ENCODE measurements at places on chromosomes 6 and 20.

- no peak for DNase-seq
Measured at GRCh38 chr6:56505512-56506260, 137.0 kb downstream of the DST start.

DNA sequence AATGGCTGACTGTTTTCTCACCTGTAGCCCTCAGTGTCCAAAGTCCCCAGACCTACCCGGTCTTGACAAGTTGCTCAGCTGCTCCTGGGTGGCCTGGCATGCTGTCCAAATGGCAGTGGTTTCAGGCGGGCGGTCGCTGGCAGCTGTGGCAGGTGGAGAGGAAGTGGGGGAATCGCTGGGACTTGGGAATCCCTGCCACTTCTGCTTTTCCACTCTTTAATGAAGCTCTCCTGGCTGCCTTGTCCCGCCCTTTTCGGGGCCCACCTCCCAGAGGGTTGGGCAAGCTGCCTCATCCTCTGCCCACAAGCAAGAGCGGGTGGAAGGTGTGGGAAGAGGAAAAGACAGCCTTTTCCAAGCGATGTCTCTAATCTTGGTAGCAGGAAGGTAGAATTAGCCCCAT lies at the start of gene OCSTAMP:
TSS of gene OCSTAMP (minus strand) at position 194 of the 400 bp plus-strand sequence. CDS start at position 100, 94 bp downstream.
- DNase-seq: no peak

GRCh38 chr6:168232528-168232927 lies 87.0 kb downstream of the DACT2 start:
- no peak for DNase-seq

GRCh38 chr6:15841937-15842726 lies 179.3 kb upstream of the DTNBP1 start:
- DNase-seq: no peak

DNA sequence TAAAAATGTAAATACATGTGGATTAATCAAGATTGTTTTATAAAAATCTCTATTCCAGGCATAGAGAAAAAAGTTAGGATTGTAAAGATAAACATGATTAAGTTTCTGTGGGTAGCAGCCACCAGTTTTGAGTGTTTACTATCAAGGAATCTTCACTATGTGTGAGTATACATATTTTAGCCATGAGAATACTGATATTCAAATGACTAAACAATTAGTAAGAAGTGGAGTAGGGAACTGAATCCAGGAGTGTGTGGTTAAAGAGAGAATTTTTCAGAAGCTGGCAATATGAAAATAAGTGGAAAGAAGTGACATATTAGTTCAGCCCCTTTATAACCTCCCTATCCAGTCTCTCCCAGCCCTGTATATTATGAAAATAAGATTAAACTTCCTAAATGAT lies 10.3 kb downstream of the ELOVL2 start:
- no peak for DNase-seq

DNA sequence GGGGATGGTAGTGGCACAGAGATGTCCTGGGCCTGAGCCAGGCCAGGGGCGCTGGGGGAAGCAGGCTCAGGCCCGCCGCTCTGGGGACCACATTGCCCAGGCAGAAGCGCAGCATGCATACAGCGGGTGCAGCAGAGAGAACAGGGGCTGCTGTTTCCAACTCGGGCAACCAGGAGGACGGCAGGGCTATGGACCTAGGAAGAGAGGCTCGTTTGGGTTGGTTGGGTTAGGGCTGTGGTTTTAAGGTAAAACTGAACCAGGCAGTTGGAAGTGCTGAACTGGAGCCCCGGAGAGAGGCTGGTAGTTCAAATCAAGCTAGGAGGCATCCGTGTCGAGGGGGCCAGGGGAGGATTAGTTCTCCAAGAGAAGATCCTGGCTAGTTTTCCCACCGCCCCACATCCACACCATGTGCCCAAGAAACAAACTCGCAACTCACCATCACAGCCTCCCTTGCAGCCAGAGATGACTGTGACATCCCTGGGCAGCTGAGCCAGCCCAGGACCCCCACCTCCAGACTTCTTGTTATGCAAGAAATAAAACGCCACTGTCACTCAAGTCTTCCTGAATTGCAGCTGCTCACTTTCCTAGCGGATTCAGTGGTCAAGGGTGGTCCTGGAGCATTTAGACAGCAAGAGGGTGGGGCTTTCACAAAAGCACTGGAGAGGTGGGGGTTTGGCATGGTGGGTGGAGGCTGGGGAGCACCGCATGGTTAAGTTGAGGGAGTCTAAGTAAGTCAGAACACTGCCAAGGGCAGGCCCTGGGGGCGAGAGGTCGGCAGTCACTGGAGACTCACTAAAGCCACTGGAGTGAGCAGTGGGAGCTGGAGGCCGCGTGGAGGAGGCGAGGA lies 161.2 kb downstream of the GRM4 start:
- no peak for DNase-seq

DNA sequence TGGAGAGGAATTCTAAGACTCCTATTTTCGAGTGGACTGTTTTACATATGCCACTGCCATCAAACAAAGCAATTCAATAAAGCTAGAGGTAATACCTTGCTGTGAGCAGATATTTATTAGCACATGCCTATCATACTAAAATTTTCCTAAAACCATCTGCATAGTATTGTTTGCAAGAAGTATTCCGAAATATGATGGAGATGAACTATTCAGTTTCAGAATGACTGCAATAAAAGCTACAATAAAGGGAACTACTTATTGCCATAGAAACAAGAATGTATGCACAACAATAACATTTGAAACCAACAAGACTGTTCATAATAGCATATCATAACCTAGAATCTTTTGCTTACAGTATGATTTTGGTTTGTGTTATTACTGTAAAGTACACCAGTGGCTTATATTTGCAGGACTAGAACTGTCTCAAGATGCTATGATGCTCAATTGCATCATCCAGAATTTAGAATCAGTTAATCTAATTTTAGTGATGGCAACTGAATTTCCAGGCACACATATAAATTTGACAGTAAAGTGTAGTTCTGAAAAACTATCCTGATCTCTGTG lies 144.3 kb downstream of the GRIK2 start:
- no peak for DNase-seq

- no peak for DNase-seq
Measured at GRCh38 chr6:107196152-107196551, 80.8 kb upstream of the BEND3 start.

GRCh38 chr6:1849691-1850090 lies 240.0 kb downstream of the FOXC1 start:
- DNase-seq: no peak

DNA sequence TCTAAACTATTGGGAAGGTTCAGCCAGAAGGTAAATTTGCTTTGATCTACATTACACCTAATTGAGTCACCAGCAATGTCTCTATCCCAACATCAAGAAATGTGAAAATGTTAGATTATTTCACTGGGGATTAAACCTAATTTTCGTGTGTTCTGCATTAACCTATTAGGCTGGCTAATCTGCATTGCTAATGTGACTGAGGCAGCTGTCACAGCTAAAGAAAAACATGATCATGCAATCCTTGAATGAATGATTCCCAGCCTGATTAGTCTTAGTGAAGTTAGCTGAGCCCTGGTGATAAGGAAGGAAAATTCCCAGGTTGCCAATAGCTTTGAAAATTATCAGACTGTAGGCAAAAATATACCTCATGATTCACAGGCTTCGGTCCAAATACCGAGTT lies 135.3 kb downstream of the LINC00237 start:
- DNase-seq: no peak

DNA sequence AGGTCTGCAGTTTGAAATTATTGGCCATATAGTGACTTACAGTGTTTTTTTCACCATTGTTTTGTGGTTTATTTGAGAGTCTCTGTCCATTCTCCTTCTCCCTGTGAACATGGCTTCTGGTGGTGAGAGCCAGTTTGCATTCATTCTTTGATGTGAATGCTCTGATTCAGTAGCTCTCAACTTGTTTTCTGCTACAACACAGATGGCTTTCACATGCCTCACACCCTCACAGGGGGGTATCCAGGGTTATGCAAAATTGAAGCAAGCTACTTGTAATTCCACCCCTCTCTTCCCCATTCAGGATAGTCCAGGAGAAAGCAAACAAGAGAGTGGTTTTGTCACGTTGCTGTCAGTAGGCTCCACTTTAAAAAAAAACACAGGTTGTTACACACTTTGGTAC lies 55.6 kb downstream of the SLX4IP start:
- no peak for DNase-seq

- no peak for DNase-seq
Measured at GRCh38 chr20:8104252-8104651, 27.8 kb upstream of the PLCB1 start.

GRCh38 chr6:121160276-121160675 lies 174.0 kb downstream of the TBC1D32 start:
- DNase-seq: no peak

DNA sequence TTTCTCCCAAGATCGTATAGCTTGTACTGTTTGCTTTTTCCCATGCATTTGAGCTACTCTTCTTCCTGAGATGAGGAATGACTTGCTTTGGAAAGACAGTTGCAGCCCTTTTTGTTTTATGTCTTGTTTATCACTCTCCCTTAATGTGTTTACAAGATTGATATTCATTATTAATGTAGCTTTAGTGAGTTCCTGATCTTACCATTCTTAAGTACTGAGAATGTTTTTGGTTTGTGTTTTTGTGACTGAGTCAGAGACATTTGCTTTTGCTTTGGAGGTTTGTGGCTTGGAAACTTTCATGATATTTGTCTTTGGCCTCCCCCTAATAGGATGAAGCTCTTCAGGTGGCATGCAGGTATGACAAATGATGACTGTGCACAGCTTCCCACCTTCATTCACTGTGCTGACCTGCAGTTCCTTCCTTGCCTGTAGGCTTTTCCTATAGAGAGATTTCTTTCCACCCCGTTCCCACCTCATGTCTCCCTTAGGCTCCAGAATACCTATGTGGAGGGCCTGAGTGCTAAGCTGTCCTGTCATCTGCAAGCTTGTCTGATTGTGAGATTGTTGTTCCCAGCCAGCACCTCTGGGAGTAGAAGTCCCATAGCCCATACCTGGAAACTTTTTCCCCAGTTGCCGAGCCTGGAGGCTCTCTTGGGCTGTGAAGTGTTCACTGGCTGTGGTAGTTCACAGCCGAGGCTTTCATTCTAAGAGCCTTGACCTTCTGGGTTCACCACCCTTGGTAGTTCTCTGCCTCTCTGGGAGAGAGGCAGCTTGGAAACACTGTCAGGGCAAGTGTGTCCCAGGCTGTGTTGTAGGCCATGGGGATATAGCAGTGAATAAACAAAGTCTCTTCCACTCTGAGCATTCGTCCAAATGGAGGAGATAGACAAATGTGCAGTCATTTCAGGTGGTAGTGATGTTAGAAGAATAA lies 27.1 kb downstream of the CDS2 start:
- DNase-seq: no peak

GRCh38 chr6:153210083-153210482 lies 79.0 kb upstream of the RGS17 start:
- no peak for DNase-seq

DNA sequence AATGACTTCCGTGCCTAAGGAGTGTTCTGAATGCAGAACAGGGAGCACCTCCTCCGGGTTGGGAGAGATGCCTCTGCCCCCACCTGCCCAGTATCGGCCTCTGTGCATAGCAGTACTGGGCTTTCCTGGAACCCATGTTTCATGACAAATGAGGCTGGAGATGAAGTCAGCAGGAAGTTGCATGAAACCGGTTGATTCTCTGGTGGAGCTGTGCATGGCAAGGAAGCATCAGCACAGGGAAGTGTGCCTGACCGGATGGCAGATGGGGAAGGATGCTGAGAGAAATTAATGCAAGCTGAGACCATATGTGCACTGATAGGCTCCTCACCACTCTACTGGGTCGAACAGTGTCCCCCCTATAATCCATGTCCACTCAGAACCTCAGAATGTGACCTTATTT lies 155.5 kb downstream of the CDH26 start:
- no peak for DNase-seq

DNA sequence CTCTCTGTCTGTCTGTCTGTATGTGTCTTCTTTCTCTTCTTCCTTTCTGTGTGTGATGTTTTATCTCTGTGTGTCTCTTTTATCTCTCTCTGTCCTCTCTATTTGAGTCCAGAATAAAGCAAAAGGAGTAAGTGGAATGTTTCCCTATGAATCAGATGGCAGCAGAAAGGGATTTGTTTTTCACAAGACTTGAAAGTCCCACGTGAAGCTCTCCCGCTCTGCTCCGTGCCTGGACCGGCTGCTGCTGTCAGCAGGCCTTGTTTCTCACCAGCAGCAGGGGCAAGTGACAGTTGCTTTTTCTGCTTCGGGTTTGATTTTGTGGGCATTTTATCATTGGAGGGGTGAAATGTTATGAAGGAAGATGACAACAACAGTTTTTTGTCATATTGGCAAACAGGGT lies 212.7 kb downstream of the PACRG start:
- no peak for DNase-seq

DNA sequence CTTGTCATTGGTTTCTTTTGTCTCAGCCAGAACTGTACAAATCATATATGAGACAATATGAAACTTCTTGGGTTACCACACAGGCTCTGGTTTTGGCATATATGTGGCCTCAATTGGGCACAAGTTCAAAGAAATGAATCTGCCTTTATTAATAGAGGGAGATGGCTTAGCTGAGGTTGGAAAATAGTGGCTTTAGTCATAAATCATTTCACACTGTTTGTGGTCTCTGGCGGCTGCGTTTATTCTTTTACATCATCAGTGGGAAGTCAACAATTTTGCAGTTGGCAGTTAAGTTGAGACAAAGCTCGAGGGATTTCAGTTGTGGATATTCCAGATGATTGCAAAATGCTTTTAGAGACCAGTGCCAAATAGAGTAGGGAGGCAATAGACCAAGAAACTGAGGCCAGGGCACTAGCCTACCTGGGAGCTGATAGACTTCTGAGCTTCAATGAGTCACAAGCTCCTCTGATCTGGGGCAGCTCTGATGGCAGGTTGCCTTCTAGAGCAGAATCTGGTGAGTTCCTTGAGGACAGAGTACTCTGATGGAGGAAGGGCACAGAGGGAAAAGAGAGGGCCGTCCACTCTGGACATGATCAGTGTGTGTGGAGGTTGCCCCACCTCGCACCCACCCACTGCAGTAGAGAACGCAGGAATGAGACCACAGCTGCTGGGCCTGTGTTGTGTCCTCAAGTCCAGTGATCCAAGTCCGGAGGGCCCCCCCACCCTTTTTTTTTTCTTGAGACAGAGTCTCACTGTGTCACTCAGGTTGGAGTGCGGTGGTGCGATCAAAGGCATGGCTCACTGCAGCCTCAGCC lies 73.5 kb downstream of the ARMC2 start:
- DNase-seq: peak; percentile 10

GRCh38 chr6:77652739-77653138 lies at the start of gene MEI4:
TSS of gene MEI4 (plus strand) at chr6:77653039. CDS start at chr6:77690672, 37,633 bp downstream.
- no peak for DNase-seq

- DNase-seq: no peak
Measured at GRCh38 chr6:75611011-75611701, 9.5 kb downstream of the SENP6 start.

GRCh38 chr20:37162646-37163045 lies 16.5 kb upstream of the RPN2 start:
- DNase-seq: no peak

- DNase-seq: no peak
Measured at GRCh38 chr6:139569566-139569965, 195.1 kb upstream of the CITED2 start.

GRCh38 chr6:13813621-13814175 lies 659 bp downstream of the MCUR1 start:
- DNase-seq: peak; percentile 11

- no peak for DNase-seq
Measured at GRCh38 chr6:124982669-124983068, 20.4 kb downstream of the RNF217 start.

- no peak for DNase-seq
Measured at GRCh38 chr6:141264101-141264500, 868.6 kb upstream of the GJE1 start.
